Anterior cingulate cortex (tissue), 58 donors: ENCODE measurements at places on chromosomes 1 and 21.

DNA sequence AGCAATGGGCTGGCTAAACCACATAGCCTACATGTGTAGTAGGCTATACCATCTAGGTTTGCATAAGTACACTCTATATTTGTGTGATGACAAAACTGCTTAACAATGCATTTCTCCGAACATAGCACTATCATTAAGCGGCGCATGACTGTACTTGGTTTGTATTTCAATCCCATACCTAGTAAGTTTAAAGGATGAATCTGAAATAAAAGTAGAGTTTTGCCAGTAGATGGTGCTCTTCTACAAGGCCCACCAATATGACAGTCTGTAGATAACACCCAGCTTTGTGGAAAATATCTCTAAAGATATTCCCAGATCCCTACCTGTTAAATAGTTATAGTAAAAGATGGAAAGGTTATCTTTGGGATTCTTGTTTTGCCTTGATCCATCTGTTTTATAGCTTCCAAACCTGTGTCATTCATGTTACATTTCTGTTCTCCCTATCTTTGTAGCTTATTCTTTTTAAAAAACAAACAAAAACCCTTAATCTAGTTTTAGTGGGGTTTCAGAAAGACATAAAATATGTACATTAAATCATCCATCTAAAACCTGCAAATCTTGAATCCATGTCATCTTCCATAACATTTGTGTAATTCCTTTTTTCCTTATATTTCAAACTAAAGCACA, 33.9 kb upstream of the ASPM start:
- no peak for DNase-seq

GRCh38 chr1:116310180-116310579, 62.9 kb upstream of the ATP1A1 start:
- DNase-seq, result no peak

GRCh38 chr1:15220024-15220392, 27.0 kb upstream of the FHAD1 start:
- no peak for DNase-seq

DNA sequence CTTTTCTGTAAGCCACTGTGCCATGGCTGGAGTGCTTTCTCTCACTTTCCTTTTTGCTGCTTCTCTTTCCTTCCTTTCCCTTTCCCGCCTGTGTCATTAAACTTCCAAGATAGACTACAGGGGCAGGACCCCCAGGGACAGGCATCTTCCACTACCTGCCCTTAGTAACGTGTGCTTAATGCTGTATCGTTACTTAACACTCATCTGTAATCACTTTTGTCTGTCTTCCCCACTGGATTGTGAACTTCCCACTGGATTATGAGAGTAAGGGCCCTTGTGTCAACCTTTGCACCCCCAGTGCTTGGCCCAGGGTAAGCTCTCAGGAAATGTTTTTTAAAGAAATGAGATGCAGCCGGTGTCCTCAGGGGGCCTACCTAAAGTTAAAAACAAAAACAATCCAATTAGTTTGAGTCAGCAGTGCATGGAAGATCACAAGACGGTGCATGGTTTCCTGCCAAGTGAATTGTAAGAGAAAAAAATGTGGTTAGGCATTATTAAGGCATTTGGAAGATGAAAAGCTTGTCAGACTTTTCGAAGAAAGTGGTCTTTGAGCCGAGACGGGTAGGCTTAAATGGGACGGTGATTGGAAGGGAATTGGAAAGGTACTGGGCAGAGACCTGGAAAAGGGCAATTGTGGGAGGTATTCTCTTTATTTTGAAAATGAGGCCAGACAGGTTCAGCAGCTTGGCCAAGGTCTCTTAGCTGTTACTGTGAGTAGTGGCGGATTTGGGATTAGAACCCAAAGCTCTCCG, 958 bp downstream of the LYPLAL1 start:
- DNase-seq, result no peak

DNA sequence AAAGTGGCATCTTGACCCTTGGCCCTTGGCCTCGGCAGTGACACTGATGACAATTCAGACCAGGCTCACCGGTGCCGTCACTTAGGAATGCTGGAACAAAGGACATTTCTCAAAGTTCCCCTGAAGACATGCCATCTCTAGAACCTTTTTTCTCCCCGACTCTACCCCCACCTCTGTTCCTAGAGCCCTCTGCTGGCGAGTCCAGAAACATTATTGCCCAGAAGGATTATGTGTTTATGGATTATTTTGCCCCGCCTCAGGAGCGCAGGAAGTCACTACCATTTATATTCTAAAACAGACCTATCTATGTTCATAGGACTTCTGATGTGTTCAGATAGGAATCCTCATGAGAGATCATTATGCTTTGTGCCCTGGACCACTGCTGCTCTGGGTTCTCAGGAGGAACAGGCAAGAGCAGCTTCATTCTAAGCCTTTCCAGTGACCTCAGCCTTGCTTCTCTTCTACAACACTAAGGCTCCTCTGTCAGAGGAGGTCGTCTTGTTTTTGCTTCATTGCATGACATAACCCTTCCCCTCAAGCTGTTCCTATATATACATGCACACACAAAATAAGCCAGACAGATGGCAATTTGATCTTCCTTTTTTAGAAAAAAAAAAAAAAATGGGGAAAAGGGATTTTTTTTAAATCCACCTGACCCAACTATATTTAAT, 12.4 kb upstream of the SHISA4 start:
- no peak for DNase-seq

- DNase-seq, result no peak
Observed at GRCh38 chr1:74005533-74005932, 192.4 kb downstream of the LRRIQ3 start.

DNA sequence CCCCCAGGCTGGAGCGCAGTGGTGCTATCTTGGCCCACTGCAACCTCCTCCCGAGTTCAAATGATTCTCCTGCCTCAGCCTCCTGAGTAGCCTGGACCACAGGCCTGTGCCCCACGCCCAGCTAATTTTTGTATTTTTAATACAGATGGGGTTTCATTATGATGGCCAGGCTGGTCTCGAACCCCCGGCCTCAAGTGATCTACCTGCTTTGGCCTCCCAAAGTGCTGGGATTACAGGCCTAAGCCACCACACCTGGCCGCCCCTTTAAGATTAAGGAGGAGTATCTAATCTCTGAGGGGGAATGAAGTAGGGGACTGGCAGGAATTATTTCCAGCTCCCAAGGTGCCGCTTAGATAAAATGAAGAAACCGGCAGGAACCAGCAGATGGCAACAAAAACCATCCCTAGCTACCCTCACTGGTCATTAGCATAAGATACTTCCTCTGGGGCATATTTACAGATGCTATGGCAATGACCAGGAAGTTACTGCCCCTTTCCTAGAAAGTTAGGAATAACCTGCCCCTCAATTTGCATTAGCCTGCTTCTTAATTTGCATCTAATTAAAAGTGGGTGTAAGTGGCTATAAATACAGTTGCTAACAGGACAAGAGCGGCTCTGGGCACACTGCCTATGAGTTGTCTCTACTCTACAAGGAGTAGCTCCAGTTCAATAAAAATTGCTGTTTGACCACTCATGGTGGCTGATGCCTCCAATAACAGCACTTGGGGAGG, 7.1 kb upstream of the NSUN4 start:
- no peak for DNase-seq

DNA sequence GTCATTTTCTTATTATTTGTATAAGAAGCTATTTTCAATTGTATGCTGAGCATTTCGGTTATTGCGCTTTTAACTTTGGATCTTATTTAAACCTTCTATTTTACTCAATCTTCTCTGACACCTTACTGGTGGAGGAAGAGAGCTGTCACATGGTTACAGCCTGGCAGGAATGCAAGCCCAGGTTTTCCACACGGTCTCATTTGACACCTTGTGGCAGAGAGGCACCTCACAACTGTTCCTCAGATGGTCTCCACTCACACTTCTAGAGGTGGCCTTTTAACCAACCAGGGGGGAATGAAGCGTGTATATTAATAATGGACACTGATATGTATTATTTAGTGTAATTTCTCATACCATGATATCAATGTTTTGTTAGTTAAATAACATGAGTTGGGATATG, 9.6 kb downstream of the OR2T33 start:
- DNase-seq, result no peak

GRCh38 chr1:94843846-94844245, 23.7 kb downstream of the SLC44A3 start:
- DNase-seq, result no peak

DNA sequence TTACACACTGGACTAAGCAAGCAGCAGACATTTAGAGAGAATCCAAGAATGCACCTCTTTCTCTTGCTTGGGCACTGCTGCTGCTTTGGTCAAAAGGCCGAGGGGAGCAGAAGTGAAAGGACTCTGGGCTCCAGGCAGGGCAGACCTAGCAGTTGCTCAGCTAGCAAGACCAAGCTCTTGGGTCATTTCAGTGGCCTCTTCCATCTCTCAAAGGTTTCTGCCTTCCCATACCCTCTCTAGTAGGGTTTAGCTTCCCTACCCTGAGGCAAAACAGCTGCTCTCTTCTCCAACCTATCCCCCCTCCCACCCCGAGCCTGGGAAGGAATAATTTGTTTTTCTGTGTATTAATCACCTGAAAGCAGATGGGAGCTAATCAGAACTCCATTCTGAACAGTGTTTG, 25.8 kb downstream of the TFAP2E start:
- DNase-seq, result no peak

GRCh38 chr1:53725238-53725689, 13.7 kb downstream of the GLIS1 start:
- no peak for DNase-seq

DNA sequence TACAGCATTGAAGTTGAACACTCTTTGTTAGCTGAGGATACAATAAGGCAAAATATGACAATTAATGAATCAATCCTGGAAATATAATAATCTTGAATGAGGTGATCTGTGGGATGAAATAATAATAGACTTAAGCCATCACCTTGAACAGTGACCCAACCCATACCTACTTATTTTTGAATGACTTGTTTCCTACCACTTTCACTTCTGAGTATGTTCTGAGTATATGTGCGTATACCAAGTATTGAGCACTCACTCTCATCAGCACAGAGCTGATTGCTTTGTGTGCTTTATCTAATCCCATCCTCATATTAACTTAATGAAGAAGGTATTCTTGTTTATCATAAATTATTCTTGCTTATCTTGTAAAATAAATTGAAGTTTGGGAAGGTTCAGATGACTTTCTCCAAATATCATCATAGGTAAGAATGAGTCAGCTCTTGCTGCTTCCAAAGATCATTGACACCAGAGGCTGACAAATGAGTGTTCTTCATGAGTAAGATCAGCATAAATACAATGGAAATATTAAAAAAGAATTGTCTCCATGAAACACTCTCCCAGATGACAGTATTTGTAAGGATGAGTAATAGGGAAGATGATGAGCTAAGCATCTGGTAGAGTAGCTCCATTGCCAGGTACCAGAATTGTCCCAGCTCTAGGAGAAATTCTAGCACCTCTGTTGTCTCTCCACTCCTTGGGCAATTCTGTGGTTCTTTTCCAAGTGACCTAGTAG, 198.1 kb upstream of the KIAA0040 start:
- DNase-seq, result no peak

GRCh38 chr1:113875714-113876113, 4.2 kb upstream of the PTPN22 start:
- DNase-seq, result no peak

GRCh38 chr1:43536864-43537358, 6.2 kb downstream of the PTPRF start:
- DNase-seq, result no peak

DNA sequence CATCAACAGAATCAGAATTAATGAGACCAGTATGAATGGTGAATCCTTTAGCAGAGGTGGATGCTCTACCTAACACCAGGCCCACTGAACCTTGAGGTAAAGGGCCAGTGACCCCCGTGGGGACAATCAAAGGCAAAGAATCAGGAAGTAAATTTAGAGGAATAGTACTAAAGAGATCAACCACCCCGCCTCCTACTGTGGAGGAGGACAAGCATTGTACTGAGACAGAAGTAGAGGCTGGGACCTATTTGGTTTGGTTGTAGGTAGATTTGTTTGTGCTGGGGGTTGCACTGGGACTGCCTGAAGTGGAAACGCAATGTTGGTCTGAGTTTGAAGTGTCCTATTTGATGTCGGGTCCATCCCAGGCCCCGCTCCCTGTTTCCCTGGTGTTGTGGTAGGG, 9.5 kb downstream of the CD48 start:
- no peak for DNase-seq

DNA sequence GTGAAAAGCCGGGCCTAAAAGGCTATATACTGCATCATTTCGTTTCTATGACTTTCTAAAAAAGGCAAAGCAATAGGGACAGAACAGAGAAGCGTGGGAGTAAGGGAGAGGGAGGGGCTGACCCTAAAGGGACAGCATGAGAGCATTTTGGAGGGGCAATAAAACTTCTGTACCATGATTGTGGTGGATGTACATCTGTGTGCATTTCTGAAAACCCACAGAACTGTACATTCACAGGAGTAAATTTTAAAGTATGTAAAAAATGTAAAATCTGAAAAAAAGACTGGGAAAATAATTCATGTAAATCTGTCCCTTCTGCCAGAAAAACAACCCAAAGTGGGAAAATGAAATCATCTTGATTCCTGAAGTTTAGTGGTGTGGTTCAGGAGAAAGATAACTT, 235.4 kb downstream of the CENPF start:
- no peak for DNase-seq

DNA sequence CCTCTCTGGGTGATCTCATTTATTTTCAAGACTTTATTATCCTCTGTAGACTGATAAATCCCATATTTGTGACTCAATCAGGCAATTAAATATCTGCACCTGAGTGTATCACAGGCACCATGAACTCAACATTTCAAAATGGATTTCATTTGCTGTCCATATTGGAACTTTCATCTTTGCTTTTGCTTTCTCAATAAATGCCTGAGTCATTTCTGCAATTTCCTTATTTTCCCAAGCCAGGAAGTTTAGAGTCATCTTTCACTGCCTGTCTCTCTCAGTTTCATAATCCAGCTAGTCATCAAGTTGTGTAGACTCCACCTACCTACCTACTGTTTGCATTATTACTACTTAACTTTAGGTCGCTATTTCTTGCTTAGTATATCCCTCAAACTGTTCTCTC, 540.9 kb downstream of the LMO4 start:
- DNase-seq, result no peak

- no peak for DNase-seq
Observed at GRCh38 chr1:202349206-202349928, 868 bp downstream of the PPP1R12B start.

DNA sequence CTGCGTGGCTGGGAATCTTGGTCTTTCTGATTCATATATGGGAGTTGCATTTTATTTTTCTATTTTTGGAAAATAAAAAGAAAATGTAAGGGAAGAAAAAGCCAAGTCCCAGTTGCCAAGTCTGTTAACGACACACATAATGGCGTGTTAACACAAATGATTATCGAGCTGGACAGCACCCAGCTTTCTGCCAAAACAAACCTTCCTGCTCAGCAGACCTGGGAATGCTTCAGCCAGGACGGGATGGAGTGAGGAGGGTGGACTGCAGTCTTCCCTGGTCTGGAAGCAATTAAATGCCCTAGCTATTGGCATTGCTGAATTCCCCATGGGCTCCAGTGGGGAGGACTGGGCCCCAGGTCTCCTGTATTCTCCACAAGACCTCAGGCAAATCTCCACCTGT, 184.2 kb upstream of the USP24 start:
- DNase-seq, result no peak
